M059J (cell line): ENCODE measurements at places on chromosomes 7 and 10.

DNA sequence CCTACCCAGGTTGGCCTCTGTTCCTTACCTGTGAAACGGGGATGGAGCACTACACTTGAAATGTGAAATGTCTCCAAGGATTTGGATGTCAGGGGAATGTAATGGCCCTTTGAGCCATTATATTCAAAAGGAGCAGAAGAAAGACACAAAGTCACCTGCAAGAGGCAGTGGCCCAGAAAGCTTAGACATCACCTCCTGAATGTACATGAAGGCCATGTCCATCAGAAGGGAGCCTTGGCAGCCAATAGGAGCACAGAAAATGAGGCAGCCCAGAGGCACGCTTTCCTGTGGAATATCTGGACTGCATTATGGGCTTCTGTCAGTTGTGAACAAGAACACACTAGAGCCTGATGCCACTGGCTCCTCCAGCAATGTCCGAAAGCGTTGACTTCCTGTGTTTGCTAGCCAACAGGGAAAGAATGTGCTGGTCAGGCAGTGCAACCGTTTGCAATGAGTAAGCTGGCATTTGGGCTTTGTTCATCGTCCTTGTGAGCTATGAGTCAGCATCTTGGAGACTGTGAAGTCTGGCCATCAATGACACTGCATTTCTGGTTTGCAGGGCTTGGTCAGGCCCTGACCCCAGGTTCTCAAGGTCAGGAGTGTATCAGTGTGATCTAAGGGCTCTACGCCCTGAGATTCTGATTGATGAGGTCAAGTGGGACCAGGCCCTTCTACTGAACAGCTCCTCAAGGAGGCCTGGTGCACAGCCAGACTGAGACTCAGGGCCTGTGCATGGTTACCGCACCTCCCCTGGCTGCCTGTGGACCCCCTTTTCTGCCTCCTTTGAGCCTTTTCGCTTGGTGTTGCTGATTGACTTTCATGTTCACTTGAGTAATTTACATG is 222.4 kb downstream of the RPS24 start:
- DNase-seq: peak; percentile 98

GRCh38 chr10:106535304-106535953 is 629.1 kb downstream of the SORCS1 start:
- no peak for DNase-seq

GRCh38 chr10:51421853-51422252 is 277.5 kb downstream of the CSTF2T start:
- no peak for DNase-seq

GRCh38 chr7:105213611-105214010 is 175.1 kb downstream of the SRPK2 start:
- DNase-seq: no peak

- no peak for DNase-seq
Measured at GRCh38 chr7:50653126-50653864, 88.1 kb upstream of the DDC start.

DNA sequence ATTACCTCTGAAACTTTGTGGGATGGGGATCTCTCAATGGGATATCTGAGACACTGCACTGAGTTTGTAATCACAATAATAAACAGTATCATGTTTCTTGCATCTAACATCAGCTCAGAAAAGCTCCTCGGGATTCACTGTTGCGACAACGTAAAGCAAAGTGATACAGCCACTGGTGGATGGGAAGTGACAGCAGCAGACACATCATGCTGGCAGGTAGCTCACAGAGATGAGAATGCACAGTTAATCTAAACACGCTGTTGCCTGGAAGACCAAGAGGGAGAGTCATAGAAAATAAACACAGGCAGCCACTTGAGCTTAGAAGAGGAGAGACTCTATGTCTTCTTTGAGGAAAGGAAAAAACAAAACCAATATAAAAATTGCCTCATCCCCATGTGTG is 513.8 kb downstream of the MAGI2 start:
- DNase-seq: peak; percentile 38

DNA sequence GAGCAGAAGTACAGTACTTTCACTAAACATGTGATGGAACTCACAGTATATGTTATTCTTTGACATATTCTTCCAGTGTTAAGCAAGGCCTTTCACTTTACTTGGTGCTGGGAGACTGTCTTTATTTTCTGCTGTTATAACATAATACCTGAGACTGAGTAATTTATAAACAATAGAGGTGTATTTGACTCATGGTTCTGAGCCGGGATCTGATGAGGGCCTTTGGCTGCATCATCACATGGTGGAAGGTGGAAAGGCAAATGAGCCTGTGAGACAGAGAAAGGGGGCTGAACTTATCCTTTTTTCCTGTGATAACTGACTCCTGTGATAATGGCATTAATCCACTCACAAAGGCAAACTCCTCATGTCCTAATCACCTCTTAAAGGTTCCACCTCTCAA is 1.4 kb downstream of the SUPV3L1 start:
- no peak for DNase-seq

DNA sequence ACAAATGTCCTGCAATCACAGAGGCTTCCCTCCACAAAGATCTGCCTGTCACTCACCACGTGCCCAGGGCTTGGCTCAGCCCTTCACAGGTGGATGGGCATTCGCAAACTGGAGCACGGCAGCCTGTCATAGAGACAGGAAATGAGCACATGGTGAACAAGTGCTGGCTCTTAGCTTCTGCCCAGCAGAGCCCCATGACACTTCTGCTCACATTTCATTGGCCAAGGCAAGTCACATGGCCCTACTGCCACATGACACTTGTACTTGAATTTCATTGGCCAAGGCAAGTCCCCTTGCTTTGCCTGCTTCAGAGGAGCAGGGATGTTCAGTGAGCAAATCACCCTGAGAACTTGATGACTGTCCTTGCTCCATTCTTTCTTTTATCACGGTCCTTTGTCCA is 110.8 kb upstream of the PPP2R2D start:
- no peak for DNase-seq

GRCh38 chr7:133936074-133936473 is 191.1 kb upstream of the LRGUK start:
- peak; percentile 77 for DNase-seq

DNA sequence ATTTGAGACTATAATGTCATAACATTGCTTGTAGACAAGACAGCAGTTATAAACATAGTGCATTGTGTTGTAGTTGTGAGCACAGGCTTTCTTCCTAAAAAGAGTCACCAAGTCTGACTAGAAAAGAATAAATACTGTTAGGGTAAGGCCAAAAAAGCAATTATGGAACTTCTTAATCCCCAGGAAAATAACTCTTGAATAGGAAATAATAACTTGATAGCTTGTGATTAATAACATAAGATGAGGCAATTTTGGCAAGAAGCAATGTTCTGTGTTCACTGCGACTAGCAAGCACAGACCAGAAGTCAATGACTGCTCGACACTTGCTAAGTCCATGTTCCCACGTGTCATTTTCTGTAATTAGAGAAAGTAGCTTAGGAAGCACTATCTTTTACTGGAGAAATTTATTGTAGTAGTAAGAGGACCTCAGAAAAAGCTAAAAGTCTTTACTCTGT is 97.1 kb downstream of the AGMO start:
- DNase-seq: no peak

GRCh38 chr10:131847241-131847783 is 53.5 kb upstream of the PPP2R2D start:
- DNase-seq: no peak

DNA sequence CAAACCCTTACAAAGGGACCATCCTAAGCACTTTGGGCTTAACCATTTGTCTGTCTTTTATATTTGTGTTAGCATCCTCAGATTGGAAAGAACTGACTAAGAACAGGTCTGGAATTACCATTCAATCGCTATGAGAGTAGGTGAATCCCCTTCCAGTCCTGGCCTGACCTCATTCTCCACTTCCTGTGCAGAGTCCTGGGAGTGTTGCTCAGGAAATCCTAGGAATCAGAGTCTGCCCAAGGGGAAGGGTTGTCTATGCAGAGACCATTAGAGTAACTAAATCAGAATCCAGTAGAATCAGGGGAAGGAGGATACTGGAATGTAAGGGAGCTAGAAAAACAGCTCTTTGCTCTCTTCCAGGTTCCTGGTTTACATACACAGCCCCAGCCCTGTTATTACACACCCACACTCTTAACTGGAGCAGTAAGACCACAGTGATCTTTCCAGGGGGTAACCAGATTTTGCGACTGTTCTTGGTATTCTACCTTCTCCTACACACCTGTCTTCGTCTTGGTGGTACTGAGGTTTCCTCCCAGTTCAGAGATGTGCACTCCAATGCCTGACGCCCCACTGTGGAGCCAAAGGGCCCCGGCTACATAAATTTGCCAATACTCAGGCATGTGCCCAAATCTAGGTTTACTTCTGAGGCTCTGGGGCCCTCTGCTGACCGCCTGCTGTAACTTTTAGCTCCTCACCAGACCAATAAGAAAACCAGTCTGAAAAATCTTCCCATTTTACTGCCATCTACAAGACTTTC is 103.7 kb downstream of the RNF216 start:
- DNase-seq: peak; percentile 53

- DNase-seq: no peak
Measured at GRCh38 chr10:131560706-131561355, 249.3 kb upstream of the TCERG1L start.

GRCh38 chr7:157689269-157690057 is 352.7 kb downstream of the DNAJB6 start:
- DNase-seq: no peak

- DNase-seq: no peak
Measured at GRCh38 chr10:5447056-5447455, 34.7 kb downstream of the NET1 start.

DNA sequence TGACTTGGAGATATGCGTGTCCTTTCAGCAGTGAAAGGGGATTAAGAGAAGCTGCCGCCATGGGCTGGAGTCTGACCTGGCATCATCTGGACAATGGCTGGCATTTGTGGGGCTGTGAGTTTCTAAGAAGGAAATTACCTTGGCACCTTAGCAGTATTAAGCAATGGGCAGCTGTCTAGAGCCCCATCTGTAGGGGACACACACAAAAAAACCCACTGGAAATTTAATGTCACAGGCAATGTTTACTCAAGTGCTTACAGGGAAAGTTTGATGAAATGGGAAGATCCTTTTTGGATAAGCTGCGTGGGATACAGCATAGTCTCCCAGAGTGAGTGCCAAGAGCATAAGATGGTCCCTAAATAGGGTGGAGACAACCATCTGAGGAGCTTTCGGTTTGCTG is 25.0 kb downstream of the ADRA2A start:
- DNase-seq: no peak

DNA sequence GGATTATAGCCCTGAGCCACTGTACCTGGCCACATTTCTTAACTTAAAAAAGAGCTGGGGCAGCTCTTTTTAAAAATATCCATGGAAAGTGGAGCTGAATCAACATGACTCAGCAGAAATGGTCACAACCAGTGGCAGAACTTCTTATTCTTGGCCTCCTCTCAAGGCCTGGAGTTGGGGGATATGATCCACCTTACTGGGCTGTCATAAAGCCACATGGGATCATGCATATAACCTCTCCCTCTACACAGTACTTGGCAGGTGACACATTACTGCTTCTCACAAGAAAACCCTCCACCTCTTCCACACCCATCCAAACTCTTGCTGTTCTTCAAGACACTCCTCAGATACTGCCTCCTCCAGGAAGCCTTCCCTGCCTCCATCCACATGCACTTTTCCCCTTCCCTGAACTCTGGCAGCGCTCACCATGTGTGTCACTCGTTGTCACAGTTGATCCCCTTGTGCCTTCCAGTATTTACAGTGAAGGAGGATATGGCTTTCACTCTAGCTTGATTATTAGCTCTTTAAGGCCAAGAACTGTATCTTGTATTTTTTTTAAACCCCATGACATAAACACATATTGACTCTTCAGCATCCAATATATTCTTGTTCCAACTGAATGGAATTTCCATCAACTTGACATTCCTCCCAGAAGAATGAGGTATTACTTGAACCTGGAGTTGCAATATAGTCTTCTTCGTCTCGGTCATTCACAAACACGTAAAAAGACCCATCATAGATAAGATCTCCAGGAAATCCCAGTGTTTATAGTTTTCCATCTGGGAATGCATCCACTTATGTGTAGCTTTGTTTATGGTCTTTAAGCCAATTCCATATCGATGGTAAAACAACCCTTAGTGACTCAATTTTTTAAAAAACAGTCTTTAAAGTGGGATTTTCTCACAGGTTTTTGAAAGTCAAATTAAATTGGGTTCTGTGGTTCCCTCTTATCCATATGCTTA is 85.5 kb downstream of the TBXAS1 start:
- DNase-seq: peak; percentile 56

DNA sequence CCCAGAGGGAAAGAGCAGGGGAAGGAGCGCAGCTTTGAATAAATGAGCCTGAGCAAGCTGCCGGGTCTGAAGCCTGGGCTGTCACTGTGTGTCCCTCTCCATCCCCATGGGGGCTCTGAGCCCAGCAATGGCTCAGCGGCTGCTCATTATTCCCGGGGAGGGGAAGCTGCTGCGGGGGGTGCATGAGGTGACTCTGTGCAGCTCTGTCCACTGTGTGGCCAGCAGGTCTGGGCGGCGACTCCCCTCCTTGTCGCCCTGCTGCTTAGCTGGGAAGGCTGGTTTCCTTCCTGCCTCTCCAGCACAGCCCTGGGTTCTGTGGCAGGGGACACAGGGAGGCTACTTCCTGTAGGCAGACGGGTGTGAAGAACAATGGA is 234.2 kb downstream of the PRPF18 start:
- DNase-seq: no peak

DNA sequence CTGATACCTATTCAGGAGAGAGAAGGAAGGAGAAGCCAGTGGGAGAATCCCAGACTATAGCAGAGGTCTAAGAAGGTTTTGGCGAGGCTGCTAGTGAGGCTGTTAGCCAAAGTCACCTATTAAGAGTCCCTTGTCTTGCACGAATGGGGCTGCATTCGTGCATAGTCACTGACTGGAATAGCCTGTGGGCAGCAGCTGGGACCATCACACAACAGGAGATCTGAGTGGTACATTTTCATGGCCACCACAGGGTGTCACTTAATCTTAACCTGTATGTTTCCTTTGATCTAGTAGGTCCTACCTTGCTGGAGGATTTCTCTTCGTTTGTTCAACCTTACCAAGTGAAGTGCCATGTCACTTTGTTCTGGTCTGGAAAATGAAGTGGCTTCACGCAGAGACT is 319.9 kb downstream of the BMPER start:
- no peak for DNase-seq

DNA sequence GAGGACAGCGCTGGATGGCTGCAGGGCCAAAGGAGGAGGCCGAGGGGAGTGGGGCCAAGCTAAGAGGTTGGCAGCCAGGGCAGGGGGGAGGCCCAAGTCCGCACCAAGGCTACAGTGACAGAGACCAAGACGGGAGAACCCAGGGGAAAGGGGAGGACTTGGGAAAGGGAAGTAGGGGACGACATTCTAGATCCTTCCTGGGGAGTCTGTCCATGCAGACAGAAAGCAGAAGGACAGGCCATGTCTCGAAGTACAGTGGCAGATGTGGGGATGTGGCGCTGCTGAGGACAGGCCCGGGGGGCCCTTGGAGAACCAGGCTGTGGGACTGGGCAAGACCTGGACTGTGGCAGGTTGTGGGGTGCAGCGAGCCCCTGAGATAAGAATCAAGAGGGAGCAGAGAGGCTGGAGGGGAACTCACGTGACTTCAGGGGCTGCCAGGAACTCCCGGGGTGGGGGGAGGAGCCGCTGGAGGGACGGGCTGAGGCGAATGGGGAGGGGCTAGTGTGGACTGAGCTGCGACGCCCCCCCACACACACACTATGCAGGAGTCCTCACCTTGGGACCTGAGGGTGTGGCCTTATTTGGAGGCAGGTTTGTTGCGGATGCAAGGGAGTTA is 68.5 kb upstream of the TNRC18 start:
- no peak for DNase-seq

- no peak for DNase-seq
Measured at GRCh38 chr10:101969412-101969922, 86.5 kb downstream of the ARMH3 start.
